ENCODE measurements at places on chromosomes 2 and 18.

- DNase-seq: no peak
Observed at GRCh38 chr2:119531292-119531691, 7.0 kb upstream of the SCTR start.

DNA sequence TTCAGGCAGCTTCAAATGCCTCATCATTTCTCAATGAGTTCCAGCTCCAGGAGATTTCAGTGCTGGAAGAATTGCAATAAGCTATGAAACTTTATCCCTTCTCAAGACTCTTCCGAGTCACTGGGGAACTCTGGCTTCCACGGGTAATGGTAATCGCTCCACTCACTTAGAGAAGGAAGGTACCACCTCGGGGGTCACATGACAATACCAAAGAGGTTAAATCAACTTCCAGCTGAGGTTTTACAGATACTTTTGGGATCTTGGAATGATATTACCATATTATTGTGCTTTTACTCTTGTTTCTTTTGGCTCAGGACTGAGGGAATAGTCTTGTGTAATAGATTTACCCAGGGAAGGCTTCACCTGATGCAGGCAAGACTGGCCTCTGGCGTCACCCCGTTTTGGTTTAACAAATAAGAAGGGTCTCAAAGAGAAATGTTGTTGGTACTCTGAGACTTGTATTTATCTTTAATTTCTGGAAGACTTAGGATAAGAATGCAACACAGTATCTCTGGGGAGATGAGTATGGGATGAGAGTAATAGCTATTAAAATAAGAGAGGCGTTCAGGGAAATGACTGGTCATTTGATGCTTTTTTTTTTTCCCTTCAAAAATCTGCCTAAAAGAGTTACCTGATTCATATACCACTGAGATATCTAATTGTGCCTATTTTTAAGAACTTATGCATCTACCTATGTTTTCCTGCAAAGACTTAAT, 316.9 kb upstream of the ZEB2 start:
- no peak for DNase-seq

GRCh38 chr2:134411828-134412638, 158.2 kb downstream of the MGAT5 start:
- peak; percentile 63 for DNase-seq

- DNase-seq: no peak
Observed at GRCh38 chr2:47177043-47177565, 22.0 kb upstream of the STPG4 start.

GRCh38 chr2:233474308-233475160, 92.0 kb downstream of the USP40 start:
- DNase-seq: no peak

DNA sequence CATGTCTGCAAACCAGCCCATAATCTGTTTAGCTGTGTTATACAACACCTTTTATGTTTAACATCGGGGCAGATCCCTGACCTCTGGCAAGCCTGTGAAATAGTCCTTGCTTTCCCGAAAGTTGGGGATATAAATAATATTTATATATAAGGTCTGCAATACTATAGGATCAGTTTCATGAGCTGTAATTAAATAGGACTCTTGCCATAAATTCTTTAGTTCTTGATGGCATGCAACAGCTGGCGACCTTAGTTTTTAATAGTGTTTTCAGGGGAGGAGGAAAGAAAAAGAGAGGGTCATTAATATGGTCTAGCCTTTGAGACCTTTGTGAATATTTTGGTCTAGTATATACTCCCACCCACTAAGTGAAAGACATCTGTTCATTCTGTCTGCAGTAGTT, 166.5 kb downstream of the MTX2 start:
- no peak for DNase-seq

DNA sequence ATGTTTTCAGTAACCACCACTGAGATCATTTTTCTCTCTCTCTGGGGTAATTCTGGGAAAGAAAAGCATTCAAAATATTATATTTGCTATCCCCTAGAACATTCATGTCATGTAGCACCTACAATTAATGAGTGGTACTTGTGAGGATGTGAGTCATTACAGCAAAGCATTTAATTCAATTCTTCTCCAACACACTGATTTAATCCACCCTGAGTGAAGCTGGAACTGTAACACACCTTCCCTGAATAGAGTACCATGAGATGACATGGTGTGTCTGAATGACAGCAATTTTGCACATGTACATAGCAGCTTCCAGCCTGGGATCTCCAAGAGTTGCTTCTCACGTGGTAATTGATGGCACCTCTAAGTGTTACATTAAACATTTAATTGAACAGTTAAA, 207.1 kb upstream of the SLC14A2 start:
- DNase-seq: no peak

GRCh38 chr18:48932822-48933510, 17.8 kb downstream of the SMAD7 start:
- no peak for DNase-seq

GRCh38 chr2:158580760-158581159, 124.0 kb downstream of the PKP4 start:
- DNase-seq: no peak

DNA sequence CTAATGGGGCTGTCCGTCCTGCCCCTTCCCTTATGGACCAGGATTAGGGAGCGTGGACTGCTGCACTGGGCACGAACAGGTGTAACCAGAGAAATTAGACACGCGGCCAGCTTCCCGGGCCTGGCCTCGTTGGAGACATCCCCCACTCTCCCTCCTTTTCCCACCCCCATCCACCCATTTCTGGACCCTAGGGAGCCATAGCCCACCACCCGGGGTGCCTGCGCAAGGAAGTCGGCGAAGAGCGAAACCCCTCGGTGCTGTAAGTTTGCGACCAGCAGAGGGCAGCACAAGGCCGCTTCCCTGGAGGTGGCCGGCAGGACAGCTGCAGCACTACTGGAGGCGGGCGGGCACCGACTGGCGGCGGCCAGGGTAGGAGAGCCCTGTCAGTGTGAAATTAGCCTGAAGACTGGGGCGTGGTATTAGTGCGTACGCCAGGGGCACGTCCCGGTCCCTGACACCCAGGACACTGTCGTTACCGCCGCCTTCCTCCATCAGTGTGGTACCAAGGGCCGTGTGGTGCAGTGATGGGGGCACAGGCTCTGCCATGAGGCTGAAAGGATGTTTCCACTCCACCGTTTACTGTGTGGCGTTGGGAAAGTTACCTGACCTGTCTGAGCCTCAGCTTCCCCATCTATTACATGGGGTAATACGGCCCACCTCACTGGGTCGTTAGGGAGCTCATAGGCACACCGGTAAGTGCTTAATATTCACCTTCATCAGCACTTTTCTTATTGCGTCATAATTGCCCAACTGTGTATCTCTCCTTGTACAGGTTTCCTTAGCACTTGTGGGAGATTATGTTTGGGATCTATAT, 36.0 kb upstream of the CD207 start:
- peak; percentile 53 for DNase-seq

DNA sequence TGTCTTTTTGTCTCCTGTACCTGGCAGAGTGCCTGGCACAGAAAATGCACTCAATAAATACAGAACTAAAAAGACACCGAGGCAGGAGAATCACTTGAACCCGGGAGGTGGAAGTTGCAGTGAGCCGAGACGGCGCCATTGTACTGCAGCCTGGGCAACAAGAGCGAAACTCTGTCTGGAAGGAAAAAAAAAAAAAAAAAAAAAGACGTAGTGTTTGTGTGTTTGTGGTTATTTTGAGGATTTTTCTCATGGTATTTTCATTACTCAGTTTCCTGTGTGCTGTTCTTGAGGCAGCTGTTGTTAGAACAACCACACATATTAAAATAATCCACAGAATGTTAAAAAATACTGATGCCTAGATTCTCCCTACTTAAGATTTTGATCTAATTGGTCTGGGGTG, 519.2 kb upstream of the SPHKAP start:
- no peak for DNase-seq

- no peak for DNase-seq
Observed at GRCh38 chr2:20322527-20323300, 27.9 kb downstream of the PUM2 start.

- DNase-seq: no peak
Observed at GRCh38 chr2:173488861-173489260, 134.2 kb downstream of the CDCA7 start.

GRCh38 chr2:238790833-238791230, 57.1 kb upstream of the TWIST2 start:
- no peak for DNase-seq

- DNase-seq: no peak
Observed at GRCh38 chr2:1739961-1740715, 4.2 kb downstream of the PXDN start.

DNA sequence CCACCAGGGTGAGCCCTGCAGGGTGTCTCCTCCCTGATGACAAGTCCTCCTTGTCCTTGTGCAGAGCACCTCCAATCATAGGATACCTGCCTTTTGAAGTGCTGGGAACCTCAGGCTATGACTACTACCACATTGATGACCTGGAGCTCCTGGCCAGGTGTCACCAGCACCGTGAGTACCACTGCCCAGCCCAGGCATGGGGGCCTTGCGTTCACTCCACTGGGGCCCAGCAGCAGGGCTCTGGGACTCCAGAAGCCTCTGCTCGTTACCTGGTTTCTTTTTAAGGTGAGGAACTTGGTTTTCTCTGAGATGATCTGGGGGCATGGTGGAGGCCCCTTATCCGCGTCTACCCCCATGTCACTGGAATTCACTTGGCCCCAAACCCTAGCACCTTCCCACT, 36.5 kb upstream of the RPL31 start:
- no peak for DNase-seq

DNA sequence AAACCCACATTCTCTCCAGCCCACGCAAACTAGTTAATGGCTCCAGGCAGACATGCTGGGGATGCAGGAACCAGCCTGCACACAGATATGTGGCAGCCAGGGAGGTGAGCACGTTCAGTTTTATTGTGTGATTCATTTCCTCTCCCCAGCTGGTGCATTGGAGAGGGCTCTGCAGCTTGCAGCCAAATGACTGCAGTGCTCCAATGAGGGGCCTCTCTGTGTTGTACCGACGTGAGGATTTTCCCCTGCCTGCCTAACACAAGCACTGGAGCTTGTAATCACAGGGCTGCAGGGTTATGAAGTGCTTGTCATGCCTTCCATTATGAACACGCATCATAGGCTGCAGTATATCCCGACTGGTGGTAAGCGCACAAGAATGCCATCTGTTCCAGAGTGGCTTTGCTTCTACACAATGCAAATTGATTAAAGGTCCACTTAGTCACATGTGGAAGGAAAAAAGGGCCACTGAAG, 92.3 kb upstream of the THUMPD2 start:
- DNase-seq: no peak

DNA sequence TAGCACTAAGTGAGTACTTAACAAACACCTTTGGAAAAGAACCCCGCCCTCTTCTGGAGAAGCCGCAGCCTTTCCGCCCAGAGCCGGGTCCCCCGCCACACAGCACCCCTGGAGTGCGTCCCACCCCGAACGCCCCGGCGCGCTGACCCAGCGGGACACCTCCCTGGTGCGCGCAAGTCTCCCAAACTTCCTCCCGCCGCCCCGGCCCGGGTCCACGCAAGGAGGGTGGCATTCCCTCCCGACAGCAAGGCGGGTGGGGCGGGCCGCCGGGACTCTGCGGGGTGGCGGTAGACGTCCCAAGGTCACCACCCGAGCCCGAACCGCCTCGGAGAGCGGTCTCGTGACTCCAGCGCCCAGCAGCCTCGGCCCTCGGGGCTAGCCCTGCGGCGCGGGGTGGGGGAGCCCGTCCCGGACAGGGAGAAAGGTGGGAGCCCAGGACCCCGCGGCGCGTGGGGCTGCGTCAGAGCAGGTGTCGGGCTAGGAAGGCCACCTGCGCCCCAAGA, 598 bp downstream of the CCDC93 start:
- no peak for DNase-seq

DNA sequence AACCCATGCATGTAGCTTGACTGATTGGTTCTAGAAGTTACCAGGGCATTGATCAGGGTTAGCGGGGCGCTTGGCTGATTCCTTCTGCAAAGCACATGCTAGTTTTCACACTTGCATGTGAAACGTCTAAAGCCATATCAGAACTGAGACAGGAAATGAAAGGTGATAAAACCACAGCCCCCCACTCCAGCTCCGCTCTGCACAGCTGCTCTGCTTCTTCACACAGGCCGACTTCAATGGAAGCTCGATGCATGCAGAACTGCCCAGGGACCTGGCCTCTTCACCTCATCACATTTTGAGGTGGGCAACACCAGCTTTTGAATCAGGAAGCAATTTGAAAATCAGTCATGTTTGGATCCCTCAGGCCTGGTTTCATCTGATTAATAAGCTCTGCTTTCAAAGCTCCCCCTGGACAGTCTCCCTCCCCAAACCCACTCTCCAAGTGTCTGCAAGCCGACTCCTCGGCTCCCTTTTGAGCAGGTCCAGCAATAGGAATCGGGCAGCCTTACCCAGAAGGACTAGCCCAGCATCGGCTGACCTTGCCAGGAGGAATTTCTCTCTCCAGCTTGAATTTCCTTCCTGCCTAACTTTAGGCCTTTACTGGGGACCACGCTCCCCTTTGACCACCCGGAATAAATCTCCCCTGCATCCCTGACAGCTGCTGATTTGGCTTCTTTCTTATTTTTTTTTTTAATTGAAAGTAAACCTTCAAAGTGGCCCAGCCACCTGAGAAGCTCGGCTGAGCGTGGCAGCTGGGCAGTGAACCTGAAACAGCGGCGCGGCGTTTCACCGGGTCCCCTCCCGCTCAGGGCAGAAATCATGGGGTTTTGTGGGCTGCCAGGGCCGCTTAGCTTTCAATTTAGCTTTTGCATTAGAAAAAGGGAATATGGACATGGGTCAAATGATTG, 31.7 kb downstream of the HRH4 start:
- DNase-seq: no peak

GRCh38 chr2:19141234-19142004, 217.0 kb downstream of the OSR1 start:
- no peak for DNase-seq

- DNase-seq: no peak
Observed at GRCh38 chr2:26627350-26628105, 13.6 kb downstream of the CIB4 start.

DNA sequence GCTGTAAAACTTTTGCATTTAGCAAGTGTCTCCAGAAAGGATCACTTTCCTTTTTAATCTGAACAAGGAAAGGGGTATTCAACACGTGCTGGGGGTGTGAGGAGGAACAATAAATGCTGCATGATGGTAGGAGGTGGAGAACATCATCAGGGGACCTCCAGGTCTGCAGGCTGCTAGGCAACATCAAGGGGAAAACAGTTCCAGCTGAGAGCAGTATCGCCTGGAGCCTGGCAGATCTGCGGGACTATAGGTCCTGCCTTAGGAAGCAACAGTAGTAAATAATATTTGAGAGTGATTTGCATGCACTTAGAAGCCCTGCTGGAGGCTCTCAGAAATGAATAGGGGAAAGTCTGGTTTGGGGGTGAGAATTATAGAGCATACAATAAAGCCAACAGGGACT, 175.6 kb downstream of the SUCLG1 start:
- no peak for DNase-seq

- DNase-seq: no peak
Observed at GRCh38 chr18:47917923-47918610, 12.4 kb downstream of the SMAD2 start.

- DNase-seq: peak; percentile 72
Observed at GRCh38 chr18:11850821-11851145, 430 bp upstream of the CHMP1B start.

DNA sequence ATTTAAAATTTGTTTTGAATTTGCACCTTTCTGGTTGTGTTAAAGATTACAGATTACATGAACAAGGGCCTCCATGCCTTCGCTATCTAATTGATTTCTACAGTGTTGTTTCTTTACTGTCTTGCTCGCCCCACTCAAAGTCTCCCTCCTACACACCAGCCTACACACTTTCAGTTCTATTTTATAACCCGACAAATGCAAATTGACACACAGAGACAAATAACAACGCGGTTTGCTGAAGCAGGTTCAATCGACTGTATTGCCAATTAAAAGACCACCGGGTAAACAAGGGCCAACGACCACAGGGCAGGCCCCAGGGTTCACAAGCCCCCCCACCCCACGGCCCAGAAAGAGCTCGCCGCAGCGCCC, 869 bp downstream of the STARD7 start:
- no peak for DNase-seq

All from central memory CD4-positive, alpha-beta T cell (primary cell).